ENCODE measurements at places on chromosomes 1 and 21.

- DNase-seq = no peak
These were observed 139.3 kb upstream of the IPO9 start for GRCh38 chr1:201689647-201690046.

DNA sequence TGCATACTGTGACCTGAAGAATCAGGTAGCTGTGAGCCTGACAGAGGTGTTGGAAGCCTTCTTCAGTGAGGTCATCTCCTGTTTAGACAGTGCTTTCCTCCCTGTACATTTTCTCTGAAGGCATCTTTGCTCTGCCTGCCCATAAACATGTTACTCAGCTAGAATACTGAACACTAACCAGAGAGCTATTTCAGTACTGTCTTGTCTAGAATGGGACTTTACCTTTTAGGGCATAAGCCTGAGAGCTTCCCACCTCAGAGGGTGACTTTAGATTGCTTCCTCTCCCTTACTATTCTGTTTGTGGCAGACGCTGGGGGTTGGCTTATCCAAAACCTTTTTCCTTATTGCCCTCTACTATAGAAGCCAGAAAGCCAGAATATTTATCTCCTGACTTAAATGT lies 23.3 kb upstream of the ZNF326 start:
- no peak for DNase-seq

DNA sequence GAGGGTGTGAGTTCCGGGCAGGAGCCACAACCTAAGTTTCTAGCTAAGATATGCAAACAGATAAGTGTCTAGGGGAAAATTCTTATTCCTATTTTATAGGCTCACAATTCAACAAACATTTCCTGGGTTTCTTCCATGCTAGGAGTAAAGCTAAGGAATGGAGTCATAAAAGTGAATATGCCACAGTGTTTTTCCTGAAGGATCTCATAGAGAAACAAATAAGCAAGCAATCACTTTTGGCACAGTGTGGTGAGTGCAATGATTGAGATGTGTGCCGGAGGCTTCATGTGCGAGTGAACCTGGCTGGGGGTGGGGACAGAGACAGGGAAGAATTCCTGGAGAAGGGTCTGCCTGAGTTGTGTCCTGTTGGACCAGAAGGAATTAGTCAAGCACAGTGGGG lies 147.4 kb downstream of the TENT5C start:
- no peak for DNase-seq

- DNase-seq = no peak
These were observed 273.1 kb downstream of the MRPL39 start for GRCh38 chr21:25334046-25334730.

DNA sequence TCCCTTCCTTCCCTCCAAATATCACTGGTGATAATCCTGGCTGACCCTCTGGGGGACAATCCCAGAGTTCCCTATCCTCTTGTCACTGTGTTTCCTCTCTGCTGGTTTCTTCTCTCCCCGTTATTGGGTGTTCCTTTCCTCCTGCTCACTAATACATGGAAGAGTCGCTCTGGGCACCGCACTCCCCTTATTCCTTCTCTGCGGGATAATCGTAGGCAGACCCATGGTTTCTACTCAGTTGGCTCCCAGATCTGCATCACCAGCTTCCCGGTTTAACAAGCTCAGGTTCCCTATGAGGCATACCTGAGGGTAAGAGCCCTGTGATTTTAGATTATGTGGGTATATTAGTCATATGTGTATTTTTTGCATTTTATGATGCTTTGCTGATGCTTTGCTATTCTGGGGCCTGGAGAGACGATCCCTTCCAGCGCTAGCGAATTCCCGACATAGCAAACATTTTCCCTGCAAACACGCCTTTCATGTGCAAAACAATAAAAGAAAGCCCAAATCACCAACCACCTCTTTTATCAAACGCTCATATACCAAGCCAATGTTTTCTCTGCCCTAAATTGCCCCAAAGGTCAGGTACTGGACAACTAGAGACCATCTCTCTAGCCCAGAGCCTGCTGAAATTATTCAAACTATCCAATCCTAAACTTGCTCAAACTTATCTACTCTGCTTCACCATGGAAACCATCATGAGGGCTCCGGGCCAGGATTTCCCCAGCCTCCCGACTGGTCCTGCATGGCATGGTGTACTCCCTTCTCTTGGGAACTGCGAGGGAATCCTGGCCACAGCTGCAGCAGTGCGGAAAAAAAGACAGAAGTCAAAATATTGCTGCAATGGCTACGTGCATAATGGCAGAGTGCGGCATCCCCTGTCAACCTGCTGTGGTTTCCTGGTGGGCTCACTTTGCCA lies 84.2 kb downstream of the PCP4 start:
- DNase-seq = no peak

Data from activated CD4-positive, alpha-beta T cell treated with anti-CD3 and anti-CD28 coated beads for 36 hours (primary cell).